ENCODE measurements at places on chromosomes 4 and X. TPM values are rescaled to one million over a fixed set of nuclear protein-coding genes. Genes with fewer than 3 reads are reported as not detected.
A peak's percentile ranks its signal among the peaks of the same experiment; 100 is the strongest.

DNA sequence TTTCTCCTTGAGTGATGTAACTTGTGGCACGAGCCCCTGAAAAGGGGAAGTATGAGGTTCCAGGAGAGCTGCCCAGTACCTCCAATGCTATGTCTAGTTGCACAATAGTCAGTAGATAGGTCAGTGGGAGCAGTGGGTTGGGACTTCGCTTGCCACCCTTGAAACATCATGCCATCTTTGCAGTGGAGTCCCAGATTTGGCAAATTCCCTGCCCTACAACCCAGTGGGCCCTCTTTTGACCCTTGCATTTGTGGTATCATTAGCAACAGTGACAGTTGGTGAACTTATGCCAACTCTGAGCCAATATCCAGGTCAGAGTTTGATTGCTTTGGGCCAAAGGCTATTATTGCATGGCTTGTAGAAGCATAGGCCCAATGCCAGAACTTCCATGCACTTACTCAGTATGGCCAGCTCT, 12.3 kb downstream of the FHL1 start:
- H3K4me1 ChIP-seq: peaks cover 33% of the 10 kb centered on the region
- no peak overlapping the region for H3K27ac ChIP-seq
- no peak overlapping the region for H3K4me3 ChIP-seq
- no peaks in the 10 kb centered on the region for H3K36me3 ChIP-seq
- no peak for DNase-seq
- H3K27me3 ChIP-seq: no peaks in the 10 kb centered on the region

- no peak overlapping the region for H3K27ac ChIP-seq
- H3K36me3 ChIP-seq: peaks cover 21% of the 10 kb centered on the region
- H3K4me1 ChIP-seq: peaks cover 47% of the 10 kb centered on the region
- no peak overlapping the region for H3K4me3 ChIP-seq
Observed at GRCh38 chr4:73193155-73193554, 65.4 kb downstream of the ANKRD17 start.

DNA sequence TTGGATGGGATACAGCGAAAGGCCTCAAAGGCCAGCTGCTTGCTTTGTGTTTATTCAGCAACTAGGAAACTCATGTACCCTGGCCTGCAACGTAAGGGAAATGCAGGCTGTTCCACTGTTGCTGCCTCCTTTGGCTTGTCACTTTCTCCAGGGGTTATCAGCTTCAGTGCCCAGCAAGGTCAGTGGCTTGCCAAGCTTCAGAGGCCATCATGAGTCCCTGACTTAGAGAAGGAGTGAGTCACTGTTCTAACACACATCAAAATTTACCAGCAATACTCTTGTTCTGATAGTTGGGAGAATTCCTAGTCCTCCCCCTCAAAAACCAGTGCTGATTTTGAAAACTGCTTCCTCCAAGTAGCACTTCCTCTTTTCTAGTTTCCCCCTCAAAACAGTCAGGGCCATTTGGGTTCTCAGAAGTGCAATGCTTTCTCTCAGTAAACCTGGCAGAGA, 250.8 kb downstream of the ARHGAP24 start:
- no peaks in the 10 kb centered on the region for H3K27me3 ChIP-seq
- no peak for DNase-seq
- no peak overlapping the region for H3K27ac ChIP-seq

GRCh38 chr4:73170518-73171198, 87.9 kb downstream of the ANKRD17 start:
- peaks cover 89% of the 10 kb centered on the region for H3K36me3 ChIP-seq
- no peak overlapping the region for H3K27ac ChIP-seq
- no peak overlapping the region for H3K4me3 ChIP-seq
- peaks cover 6% of the 10 kb centered on the region for H3K27me3 ChIP-seq

DNA sequence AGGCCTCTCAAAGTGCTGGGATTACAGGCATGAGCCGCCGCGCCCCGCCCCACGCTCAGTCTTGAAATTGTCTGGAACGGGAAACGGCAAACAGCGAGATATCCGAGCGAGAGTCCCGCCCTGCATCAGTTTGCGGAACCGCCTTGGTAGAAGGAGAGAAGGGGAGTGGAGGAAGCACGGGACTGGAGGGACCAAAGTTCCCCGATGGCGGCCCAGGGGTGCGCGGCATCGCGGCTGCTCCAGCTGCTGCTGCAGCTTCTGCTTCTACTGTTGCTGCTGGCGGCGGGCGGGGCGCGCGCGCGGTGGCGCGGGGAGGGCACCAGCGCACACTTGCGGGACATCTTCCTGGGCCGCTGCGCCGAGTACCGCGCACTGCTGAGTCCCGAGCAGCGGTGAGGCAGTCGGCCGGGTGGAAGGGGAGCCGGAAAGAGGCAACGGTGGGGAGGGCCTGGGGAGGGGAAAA, at the start of gene BST1:
Gene BST1 (plus strand): TSS at position 125 of the 463 bp plus-strand sequence. CDS start 80 bp downstream, at position 205.
- H3K36me3 ChIP-seq: no peaks in the 10 kb centered on the region
- peak; percentile 30 for DNase-seq
- peak within 1 kb of the TSS; percentile 82 for H3K4me3 ChIP-seq
- H3K27ac ChIP-seq: no peak within 1 kb of the TSS
- H3K4me1 ChIP-seq: peaks cover 14% of the 10 kb centered on the region

Gene GPRIN3
- 0.26 TPM for total RNA-seq

Gene DKK2
- total RNA-seq: 0.28 TPM

- peak overlapping the region; percentile 11 for H3K27ac ChIP-seq
- no peaks in the 10 kb centered on the region for H3K27me3 ChIP-seq
- H3K36me3 ChIP-seq: peaks cover 8% of the 10 kb centered on the region
- DNase-seq: no peak
Observed at GRCh38 chr4:153260132-153260531, 55.9 kb downstream of the TRIM2 start.

GRCh38 chr4:130154901-130155300, 1058.9 kb downstream of the C4orf33 start:
- H3K4me3 ChIP-seq: no peak overlapping the region
- 0 out of 2 replicates have a peak, but pooled peaks cover 2% of the 10 kb centered on the region for H3K27me3 ChIP-seq
- no peak for DNase-seq
- H3K4me1 ChIP-seq: no peaks in the 10 kb centered on the region
- H3K27ac ChIP-seq: no peak overlapping the region

GRCh38 chrX:143017272-143017671, 8.5 kb upstream of the SPANXN4 start:
- no peak for DNase-seq
- H3K27me3 ChIP-seq: no peaks in the 10 kb centered on the region
- no peak overlapping the region for H3K27ac ChIP-seq
- H3K36me3 ChIP-seq: no peaks in the 10 kb centered on the region
- H3K4me1 ChIP-seq: no peaks in the 10 kb centered on the region

Gene RPS6KA6
- 5.3 TPM for total RNA-seq

GRCh38 chr4:147733716-147734344, 1.9 kb downstream of the ARHGAP10 start:
- peak overlapping the region; percentile 73 for H3K27ac ChIP-seq
- peaks cover 5% of the 10 kb centered on the region for H3K36me3 ChIP-seq
- peak overlapping the region; percentile 93 for H3K4me3 ChIP-seq
- H3K27me3 ChIP-seq: peaks cover 1% of the 10 kb centered on the region
- H3K4me1 ChIP-seq: peaks cover 60% of the 10 kb centered on the region
- DNase-seq: no peak

GRCh38 chr4:147355847-147356246, 125.0 kb upstream of the EDNRA start:
- peak; percentile 71 for DNase-seq

DNA sequence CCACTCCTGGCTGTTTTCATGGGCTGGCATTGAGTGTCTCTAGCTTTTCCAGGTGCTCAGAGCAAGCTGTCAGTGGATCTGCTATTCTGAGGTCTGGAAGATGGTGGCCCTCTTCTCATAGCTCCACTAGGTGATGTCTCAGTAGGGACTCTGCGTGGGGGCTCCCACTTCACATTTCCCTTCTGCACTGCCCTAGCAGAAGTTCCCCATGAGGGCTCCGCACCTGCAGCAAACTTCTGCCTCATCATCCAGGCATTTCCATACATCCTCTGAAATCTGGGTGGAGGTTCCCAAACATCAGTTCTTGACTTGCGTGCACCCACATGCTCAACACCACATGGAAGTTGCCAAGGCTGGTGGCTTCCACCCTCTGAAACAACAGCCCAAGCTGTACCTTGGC, 13.8 kb downstream of the GLRA3 start:
- H3K27ac ChIP-seq: no peak overlapping the region
- H3K27me3 ChIP-seq: no peaks in the 10 kb centered on the region
- no peak overlapping the region for H3K4me3 ChIP-seq
- DNase-seq: no peak
- H3K4me1 ChIP-seq: no peaks in the 10 kb centered on the region

DNA sequence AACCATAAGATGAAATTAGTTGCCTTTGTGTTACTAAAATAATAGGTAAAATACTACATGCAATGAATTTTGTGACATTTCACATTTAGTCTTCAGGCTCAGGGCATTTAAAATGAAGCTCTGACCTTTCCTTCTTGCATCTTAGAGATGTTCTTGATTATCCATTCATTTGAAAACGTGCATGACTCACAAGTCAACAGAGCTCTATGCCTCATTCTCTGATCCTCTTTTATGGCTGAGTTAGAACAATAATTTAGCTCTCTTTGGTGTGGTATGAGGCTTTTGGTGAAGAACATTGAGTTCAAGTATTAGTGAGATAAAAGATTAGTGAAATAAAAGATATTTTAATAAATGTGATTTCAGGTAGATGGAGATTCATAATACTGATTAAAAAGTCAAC, 66.5 kb downstream of the TIGD2 start:
- no peak overlapping the region for H3K27ac ChIP-seq
- H3K36me3 ChIP-seq: no peaks in the 10 kb centered on the region
- no peak for DNase-seq
- no peak overlapping the region for H3K4me3 ChIP-seq
- no peaks in the 10 kb centered on the region for H3K4me1 ChIP-seq

GRCh38 chrX:39654183-39654925, 443.4 kb downstream of the BCOR start:
- H3K4me1 ChIP-seq: no peaks in the 10 kb centered on the region
- no peak overlapping the region for H3K27ac ChIP-seq
- no peak overlapping the region for H3K4me3 ChIP-seq
- H3K36me3 ChIP-seq: no peaks in the 10 kb centered on the region
- peaks cover 10% of the 10 kb centered on the region for H3K27me3 ChIP-seq

Gene PAGE5
- not detected for total RNA-seq

GRCh38 chr4:80015407-80016189, 57.4 kb downstream of the ANTXR2 start:
- DNase-seq: no peak
- no peak overlapping the region for H3K4me3 ChIP-seq
- no peak overlapping the region for H3K27ac ChIP-seq
- H3K27me3 ChIP-seq: no peaks in the 10 kb centered on the region
- peaks cover 32% of the 10 kb centered on the region for H3K4me1 ChIP-seq
